Thoracic aorta (tissue), 2 donors: ENCODE measurements at places on chromosomes 1 and 21.

DNA sequence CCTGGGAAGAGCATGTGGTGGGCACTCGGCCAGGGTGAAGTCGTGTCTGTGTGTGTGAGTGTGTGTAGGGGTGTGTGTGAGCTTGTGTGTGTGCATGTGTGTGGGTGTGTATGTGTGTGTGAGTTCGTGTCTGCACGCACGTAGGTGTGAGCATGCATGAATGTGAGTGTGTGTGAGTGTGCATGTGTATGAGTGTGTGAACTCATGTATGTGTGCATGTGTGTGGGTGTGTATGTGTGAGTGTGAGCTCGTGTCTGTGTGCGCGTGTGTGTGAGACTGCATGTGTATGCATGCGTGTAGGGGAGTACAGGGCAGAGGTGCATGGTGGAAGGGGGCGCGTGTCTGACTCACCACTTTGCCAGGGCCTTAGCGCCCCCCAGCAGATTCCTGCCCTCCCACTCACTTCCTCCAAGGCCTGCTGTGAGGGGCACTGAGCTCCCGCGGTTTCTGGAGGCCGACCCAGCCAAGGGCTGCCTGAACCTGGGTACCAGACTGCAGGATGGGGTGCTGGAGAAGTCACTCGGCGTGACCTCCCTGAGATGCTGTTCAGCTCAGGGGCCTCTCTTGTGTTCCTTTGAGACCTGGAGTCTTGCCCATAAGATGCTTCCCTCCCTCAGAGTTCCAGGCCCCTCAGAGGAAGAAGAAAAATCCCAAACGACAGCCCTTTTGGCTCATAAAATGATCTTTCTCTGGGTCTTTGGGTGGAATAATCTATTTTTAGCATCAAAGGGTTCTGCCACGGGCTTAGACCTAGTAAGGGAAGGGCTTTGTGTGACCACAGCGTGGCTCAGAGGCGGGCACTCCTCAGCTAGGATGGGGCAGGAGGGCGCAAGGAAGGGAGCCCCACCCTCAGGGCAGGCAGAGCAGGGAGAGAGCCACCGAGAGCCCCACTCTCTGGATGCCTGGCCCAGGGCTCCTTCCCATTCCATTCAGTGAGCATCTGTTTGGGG is 41.1 kb upstream of the RUNX3 start:
- no peak for DNase-seq

DNA sequence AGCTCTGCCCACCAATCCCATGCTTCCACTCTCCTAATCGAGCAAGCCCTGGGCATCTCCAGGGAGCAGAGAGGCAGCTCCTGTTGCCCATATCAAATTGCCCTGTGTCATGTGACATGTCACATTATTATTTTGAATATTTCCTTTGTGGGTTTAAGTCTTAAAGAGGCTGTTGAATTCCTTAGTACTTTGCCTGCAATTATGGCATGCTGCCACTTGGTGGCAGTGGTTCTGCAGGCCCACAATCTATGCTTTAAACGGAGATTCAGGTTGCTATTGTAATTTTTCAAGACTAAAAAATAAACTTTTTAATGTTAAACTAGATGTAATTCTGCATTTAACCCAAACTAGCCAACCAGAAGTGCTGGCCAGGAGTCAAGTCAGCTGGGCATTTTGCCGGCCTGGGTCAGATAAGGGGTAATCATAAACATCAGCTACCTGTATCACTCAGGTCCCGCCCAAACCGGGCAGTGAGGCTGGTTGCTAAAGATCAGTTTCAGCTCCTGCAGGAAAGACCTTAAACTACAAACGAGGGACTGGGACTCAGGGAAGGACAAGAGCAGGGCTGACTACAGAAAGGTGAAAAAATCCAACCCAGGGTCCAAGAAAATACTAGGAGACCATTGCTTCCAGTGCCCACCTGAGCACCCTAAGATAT is 37.3 kb upstream of the ARHGEF16 start:
- DNase-seq = no peak

DNA sequence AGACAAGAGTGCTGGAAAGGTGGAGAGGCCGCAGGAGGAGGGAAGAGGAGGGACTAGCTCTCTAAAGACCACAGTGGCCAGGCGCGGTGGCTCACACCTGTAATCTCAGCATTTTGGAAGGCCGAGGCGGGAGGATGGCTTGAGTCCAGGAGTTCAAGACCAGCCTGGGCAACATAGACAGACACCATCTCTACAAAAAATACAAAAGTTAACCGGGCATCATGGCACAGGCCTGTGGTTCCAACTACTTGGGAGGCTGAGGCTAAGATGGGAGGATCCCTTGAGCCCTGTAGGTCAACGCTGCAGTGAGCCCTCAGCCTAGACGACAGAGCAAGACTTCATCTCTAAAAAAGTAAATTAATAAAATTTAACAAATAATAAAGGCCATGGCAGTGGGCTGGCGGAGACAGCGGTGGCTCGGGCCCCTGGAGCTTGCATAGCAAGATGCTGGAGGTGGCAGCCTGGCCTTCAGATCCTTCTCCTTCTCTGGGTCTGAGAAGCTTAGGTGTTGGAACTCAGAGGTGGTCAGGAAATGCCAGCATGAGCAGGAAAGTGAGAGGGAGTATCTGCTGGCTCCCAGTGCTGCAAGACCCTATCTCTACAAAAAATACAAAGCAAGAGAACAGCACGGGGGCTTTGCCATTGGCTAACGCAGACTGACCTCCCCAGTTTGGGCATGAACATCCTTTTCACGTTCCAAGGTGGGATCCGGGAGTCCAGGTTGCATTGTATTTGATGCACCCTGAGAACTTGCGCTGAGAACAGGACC is 10.7 kb downstream of the WNT3A start:
- DNase-seq = no peak

DNA sequence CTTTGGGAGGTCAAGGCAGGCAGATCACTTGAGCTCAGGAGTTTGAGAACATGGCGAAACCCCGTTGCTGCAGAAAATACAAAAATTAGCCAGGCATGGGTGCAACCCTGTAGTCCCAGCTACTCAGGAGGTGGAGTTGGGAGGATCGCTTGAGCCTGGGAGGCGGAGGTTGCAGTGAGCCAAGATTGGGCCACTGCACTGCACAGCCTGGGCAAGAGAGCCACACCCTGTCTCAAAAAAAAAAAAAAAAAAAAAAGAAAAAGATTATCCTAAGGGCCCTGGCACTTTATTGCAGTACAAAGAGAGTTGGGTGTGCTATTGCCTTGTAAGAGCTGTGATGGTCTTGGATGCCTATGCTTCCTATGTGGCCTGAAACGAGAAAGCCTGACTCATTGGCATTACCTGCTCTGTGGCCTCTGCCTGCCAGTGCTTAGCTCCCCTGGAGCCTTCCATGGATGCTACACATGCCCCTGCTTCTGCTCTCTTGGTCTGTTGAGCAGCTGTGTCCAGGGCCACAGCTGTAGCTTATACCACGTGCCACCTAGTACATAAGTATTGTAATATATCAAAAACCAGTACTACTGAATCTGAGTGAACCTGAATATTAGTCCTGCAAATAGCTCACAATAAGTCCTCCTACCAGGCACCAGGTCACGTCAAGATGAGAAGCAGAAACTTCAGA is 45.8 kb downstream of the DNAJC6 start:
- DNase-seq = no peak

DNA sequence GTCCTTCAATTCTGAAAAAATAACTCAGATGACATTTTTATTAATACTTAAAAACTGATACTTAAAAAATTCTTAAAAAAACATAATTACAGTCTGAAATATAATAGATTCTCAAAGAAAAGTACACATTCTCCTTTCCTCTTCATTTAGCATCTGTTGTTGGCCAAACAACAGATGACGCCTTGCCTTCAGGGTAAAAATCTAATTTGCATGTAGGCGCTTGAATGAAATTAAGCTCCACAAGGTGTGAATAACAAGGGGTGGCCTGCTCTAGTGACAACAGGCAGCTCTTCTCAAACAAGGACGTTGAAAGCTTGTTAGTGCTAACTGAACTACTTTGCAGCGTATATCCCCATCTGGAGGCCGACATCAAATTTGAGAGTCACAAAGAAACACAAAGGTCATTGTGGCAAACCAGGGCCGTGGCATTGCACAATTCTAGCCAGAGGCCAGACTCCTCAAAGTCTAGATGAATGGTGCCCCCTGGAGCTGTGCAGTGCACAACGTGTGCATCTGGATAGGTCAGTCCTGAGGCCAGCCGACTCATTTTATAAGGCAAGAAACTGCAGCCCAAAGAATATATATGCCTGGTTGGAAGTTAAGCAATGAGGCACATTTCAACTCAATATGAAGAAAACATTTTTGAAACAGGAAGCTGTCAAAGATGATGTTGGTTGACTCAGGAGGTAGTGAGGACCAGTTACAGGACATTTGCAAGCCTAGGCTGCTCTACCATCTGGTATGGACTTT is 459.2 kb upstream of the RUNX1 start:
- DNase-seq = peak; percentile 30

- DNase-seq = no peak
Measured at GRCh38 chr1:202959276-202959620, 1.1 kb upstream of the ADIPOR1 start.

- DNase-seq = no peak
Measured at GRCh38 chr21:26080211-26080610, 90.4 kb downstream of the APP start.

DNA sequence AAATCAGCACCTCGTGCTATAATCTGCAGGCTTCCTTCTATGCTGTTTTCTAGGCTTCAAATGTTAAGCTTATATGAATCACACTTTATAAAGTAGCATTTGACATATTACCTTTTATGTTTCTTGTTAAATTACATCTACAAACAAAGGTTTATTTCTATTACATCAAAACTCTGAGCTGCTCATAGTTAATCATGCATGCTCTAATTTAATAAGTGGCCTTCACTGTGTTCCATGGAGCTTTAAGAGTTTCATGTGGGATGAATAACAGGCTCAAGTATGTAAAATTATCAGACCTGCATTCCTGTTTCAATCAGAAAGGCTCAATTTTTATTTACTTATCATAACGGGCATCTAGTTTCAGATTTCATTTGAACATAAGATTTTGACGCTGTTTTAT is 13.0 kb downstream of the SLC19A2 start:
- DNase-seq = no peak
